ENCODE measurements at places on chromosomes 4 and X. TPM values are rescaled to one million over a fixed set of nuclear protein-coding genes. Genes with fewer than 3 reads are reported as not detected.

Gene ZNF711
- 15.8 TPM for total RNA-seq

Gene CT45A3
- not detected for total RNA-seq

Gene TKTL2
- not detected for total RNA-seq

Gene C4orf54
- total RNA-seq: 0.06 TPM

Gene CXorf49
- not detected for total RNA-seq

Gene SETD7
- 58.7 TPM for total RNA-seq

Gene FAM47E
- 0.78 TPM for total RNA-seq

Gene GCNA
- 5.3 TPM for total RNA-seq

Gene CYSLTR1
- total RNA-seq: not detected

Gene GLRA3
- total RNA-seq: 0.09 TPM

Gene NUDT11
- 30.6 TPM for total RNA-seq
